Activated naive CD8-positive, alpha-beta T cell treated with anti-CD3 and anti-CD28 coated beads, Interleukin-2, amount 10 ng/mL, durations not matched to agents 7 days and 5 days (primary cell): ENCODE measurements at places on chromosomes 2 and 18. TPM values are rescaled to one million over a fixed set of nuclear protein-coding genes. Genes with fewer than 3 reads are reported as not detected.

The SKOR2 gene
- not detected for total RNA-seq

The TSHZ1 gene
- total RNA-seq = 25.2 TPM

The TGFA gene
- total RNA-seq = 0.86 TPM

The TEKT4 gene
- total RNA-seq = not detected

The CNOT11 gene
- total RNA-seq = 65.0 TPM

The ARHGAP15 gene
- 141 TPM for total RNA-seq

The CFC1 gene
- total RNA-seq = not detected

The CASP8 gene
- 127 TPM for total RNA-seq

The RPRD1A gene
- 33.9 TPM for total RNA-seq

The FBLN7 gene
- total RNA-seq = 1.1 TPM

The ONECUT2 gene
- total RNA-seq = not detected

The OR6B2 gene
- not detected for total RNA-seq

The LRP2 gene
- total RNA-seq = 0.40 TPM

- no peak for DNase-seq
Measured at GRCh38 chr2:67466734-67467133, 69.6 kb downstream of the ETAA1 start.

DNA sequence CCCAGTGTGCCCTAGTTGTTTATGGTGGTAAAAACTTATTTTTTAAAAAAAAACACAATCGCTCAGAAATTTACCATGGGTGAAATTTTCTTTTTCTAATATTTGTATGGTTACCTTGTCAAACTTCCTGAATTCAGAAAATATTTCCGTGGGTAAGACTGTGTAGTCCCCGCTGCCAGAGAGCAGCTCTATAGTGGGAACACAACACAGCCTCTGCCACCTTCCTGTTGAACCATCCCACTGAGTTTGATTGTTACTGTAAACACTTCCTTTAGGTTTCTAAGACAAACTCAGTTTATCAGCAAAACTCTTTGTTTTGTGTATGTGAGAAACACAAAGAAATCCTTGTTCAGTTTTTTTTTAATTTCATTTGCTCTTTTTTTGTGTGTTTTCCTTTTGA lies 17.9 kb downstream of the DNAH6 start:
- no peak for DNase-seq

DNA sequence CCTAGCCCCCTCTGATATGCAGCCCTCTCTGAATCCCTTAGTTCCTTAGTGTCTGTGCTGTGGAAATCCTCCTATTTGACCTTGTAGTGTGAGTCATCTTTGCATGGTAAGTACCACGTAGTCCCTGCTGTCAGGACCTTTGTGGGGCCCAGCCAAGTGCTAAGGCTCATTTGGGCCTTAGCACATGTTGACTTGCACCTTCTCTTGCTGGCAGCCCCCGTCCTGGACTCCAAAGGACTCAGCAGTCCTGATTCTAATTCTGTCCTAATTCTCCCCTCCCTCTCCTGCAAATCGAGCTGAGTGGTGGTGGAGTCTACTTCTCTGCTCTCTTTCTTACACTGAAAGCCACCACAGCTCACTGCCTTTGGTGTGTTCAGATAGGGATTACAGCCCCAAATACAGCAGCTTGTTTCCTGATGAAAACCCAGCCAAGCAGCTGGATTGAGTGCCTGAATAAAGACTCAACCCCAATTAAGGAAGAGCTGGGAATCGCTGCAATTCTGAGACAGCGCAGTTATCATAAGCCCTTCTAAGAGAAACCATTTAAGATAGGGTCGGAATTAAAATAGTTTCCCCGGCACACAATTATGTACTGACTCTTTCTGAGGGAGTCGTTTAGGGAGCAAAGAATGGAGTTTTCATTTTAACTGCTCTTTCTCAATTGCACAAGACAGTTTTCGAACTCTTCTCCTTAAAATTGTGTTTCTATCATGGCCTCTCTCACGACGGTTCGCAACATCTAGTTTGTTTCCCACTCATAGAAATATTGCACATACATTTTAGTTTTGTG lies 215.6 kb upstream of the TNP1 start:
- no peak for DNase-seq

- no peak for DNase-seq
Measured at GRCh38 chr2:150911766-150912280, 349.8 kb downstream of the RBM43 start.

DNA sequence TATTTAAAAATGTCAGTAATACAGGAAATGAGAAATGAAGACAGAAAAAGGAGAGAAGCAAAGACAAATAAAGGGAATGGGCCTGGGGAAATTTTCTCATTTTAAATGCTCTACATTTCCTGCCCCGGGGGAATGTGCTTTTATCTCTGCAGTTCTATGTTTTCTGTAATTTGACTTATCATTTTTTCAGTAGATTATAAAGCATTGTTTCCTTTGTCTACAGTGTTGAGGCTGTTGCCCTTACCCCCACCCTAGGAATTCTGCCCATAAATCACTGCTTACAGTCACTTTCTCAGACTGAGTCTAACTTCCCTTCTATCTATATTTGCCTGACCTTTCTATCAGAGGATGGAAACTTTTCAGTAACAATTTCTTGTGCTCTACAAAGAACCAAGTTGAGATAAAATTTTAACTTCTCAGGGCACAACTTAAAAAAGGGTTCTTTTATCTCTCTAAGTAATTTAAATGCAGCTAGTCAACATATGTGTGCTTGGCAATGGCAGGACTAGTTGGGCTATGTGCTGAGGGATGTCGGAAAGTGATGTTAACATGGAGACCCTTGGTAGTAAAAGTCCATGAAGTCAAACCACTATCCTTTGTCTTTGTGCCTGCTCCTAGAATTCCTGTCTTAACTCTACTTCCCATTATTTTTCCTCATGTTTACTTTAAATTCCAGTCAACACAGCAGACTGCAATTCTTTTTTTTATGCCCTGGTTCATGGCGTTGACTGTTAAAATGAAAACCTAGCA lies 146.5 kb upstream of the MMADHC start:
- DNase-seq = no peak

DNA sequence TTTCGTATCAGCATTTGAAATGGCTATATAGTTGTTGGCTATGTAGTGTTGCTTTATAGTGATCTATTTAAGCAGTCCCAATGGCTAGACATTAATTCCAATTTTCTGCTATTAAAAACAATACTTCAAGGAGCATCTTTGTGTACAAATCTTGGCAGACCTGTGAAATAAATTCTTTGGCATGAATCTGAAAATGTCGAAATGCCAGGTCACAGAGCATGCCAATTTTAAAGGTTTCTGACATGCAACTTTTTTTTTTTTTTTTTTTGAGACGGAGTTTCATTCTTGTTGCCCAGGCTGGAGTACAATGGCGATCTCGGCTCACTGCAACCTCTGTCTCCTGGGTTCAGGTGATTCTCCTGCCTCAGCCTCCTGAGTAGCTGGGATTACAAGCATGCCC lies 26.8 kb upstream of the CABLES1 start:
- DNase-seq = no peak

- DNase-seq = no peak
Measured at GRCh38 chr2:133240491-133241223, 327.6 kb downstream of the NCKAP5 start.

DNA sequence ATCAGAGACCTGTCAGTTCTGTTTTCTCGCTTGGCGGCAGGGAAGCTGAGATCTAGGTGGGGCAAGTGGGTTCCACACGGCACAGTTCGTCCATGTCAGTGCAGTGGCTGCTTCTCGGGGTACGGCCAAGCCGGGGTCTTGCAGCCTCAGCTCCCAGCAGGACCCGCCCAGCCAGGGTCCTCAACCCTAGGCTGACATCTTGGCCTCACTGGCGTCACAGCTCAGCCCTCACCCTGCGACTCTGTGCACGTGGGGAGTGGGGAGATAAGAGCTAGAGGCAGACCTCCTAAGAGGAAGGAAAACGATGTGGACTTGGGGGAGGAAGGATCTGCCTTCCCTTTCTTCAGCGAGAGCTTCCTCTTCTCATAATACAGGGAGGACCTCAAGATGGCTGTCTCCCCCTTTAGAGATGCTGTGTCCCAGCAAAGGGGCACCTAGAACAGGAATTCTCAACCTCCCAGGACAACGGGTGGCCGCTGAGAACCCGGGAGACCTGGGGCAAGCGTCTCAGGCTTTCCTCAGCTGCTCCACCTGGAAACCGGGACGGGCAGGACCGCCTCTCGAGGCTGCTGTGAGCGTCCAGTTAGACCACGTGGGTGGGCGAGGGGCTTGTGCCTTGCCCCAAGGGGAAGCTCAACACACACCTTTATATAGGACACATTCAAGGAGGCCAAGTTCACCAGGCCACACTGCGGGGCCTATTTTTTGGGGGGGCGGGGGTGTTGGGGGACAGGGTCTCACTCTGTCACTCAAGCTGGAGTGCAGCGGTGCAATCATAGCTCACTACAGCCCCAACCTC lies 23.5 kb upstream of the KLF11 start:
- DNase-seq = no peak

GRCh38 chr2:56460508-56460907 lies 276.7 kb downstream of the CCDC85A start:
- no peak for DNase-seq

- no peak for DNase-seq
Measured at GRCh38 chr2:28665041-28665704, 86.5 kb upstream of the PPP1CB start.

DNA sequence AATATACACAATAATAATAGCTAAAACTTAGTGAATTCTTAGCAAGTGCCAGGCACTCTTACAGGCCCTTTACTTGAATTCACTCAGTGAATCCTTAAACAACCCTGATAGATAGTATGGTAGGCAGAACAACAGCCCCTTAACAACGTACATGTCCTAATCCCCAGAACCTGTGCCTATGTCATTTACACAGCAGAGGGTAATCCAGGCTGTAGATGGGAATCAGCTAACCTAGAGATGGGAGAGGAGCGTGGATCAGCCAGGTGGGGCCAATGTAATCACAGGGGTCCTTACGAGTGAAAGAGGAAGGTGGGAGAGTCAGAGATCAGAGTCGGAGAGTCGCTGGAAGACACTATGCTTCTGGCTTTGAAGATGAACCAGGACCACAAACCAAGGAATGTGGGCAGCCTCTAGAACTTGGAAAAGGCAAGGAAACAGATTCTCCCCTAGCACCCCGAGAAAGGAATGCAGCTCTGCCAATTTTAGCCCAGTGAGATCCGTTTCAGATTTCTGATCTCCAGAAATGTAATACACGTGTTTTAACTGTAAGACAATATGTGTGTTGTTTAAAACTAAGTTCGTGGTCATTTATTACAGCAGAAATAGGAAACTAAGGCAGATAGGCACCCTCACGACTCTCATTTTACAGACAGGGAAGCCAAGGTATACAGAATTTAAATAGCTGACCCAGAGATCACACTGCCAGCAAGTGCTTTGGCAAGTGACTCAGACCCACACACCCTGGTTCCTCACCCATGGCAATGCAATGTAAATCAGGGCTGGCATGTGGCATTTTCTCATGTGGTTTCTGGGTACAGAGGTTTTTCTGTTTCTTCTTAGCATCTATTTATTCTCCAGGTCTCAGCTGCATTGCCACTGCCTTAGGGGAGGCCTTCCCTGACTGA lies 68.9 kb downstream of the DOCK10 start:
- no peak for DNase-seq

- no peak for DNase-seq
Measured at GRCh38 chr2:69272803-69273471, 114.1 kb downstream of the GFPT1 start.

- DNase-seq = no peak
Measured at GRCh38 chr2:49165662-49166061, 11.3 kb upstream of the FSHR start.

DNA sequence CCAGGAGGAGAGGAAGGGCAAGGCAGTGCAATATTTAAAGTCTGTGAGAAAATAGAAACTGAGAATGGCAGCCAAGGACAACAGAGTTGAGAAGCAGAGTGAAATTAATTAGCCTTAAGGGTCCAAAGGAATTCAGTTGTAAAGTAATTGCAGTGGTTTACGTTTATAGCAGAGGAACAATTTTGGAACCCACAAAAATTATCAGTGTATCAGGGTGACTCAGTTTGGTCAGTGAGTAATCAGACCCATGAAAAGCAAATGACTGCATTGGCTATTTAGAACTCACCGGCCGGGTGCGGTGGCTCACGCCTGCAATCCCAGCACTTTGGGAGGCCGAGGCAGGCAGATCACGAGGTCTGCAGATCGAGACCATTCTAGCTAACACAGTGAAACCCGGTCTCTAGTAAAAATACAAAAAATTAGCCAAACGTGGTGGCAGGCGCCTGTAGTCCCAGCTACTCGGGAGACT lies 245.8 kb upstream of the SLC39A10 start:
- no peak for DNase-seq

GRCh38 chr2:113068706-113069485 lies 1.1 kb downstream of the IL1F10 start:
- no peak for DNase-seq

DNA sequence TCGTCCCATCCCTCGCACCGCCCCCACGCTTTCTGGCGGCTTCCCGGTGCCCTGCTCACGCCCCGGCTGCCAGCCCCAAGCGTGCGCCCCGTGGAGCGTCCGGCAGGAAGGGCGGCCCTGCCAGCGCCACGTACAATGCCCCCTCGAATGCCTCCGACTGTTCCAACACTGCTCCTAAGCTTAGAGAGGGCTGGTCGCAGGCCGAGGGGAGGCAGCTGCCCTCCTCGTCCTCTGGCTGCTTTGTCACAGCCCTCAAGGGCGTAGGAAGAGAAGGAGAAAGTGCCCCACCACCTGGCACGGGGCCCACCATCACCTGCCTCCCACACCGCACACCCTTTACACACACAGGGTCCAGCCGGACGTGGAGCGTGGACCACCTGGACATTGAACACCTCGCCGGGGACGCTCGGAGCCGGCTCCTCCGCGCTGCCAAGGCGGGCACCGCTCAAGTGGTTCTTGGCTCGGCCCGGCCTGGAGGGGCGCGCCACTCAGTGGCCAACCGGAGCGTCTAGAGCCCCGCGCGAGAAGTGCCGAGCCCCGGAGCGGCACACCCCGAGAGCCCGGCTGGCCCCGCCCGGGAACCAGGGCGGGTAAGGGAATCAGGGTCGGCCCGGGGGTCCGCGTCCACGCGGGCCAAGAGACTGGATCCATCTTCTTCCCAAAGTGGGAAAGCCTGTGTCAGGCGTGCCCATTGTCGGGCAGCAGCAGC lies 830 bp downstream of the DNER start:
- DNase-seq = peak; percentile 30

- no peak for DNase-seq
Measured at GRCh38 chr2:84846041-84846663, 34.7 kb downstream of the TRABD2A start.

DNA sequence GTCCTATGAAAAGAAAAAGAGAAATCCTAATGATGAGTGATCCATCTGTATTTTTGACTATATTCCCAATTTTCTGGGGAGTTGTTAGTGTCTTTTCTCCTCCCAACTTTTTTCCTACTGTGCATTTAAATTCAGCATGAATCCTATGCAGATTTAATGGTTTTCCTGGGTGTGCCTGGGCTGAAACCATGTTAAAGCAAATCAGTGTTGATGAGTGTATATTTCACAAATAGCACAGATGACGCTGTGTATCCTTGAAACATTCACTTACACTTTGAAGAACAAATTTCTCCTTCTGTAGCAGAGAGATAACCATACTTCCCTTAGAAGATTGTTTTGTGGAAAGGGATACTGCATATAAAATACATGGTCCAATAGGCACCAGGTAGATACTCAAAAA lies 114.3 kb downstream of the TRIB2 start:
- no peak for DNase-seq

DNA sequence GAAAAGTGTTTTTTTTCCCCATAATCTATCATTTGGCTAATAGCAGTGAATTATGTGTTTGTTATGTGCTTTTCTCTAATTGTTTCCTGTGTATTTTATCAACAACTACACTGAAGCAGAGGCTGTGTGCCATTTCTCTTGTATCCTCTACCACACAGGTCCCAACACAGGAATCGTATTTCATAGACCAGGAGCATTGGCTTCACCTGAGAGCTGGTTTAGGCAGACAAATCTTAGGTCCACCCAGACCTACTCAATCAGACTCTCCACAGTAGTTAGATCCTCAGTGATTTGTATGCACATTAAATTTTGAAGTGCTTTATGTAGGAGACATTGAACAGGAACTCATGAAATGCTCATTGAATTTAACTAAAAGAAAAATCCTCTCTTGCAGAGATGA lies 109.2 kb downstream of the FSHR start:
- DNase-seq = no peak
